PC-9 (cell line): ENCODE measurements at places on chromosomes 2 and 18. TPM values are rescaled to one million over a fixed set of nuclear protein-coding genes. Genes with fewer than 3 reads are reported as not detected.

The NFU1 gene
- total RNA-seq, result 29.3 and 35.1 TPM in 2 replicates

The KRTCAP3 gene
- total RNA-seq, result 62.9 and 91.7 TPM in 2 replicates

The KIAA2012 gene
- total RNA-seq, result not detected in 2 replicates

The KLHL30 gene
- 0.80 and 1.2 TPM in 2 replicates for total RNA-seq

The TGFA gene
- total RNA-seq, result 27.7 and 36.4 TPM in 2 replicates

The MPP4 gene
- not detected in 2 replicates for total RNA-seq

The ANKRD30BL gene
- not detected in 2 replicates for total RNA-seq

The CRYGB gene
- total RNA-seq, result not detected in 2 replicates

The BCL11A gene
- not detected in 2 replicates for total RNA-seq

The HOXD13 gene
- total RNA-seq, result not detected in 2 replicates

The SCYGR4 gene
- not detected in 2 replicates for total RNA-seq

The RNMT gene
- total RNA-seq, result 32.0 and 48.8 TPM in 2 replicates

The DPP10 gene
- not detected in 2 replicates for total RNA-seq

The SIX2 gene
- 10.2 and 11.9 TPM in 2 replicates for total RNA-seq

The FIGN gene
- 3.1 and 7.4 TPM in 2 replicates for total RNA-seq

The POTEC gene
- total RNA-seq, result not detected in 2 replicates

The CIDEA gene
- total RNA-seq, result not detected in 2 replicates

The ADAM23 gene
- 8.9 and 12.0 TPM in 2 replicates for total RNA-seq

The CD8B2 gene
- total RNA-seq, result not detected in 2 replicates

The GCKR gene
- 3.4 and 4.0 TPM in 2 replicates for total RNA-seq

The DSG4 gene
- total RNA-seq, result not detected in 2 replicates

The CCDC85A gene
- total RNA-seq, result 0.10 TPM in 1 of 2 replicates, not detected in the other

The PLEKHA3 gene
- total RNA-seq, result 35.7 and 50.3 TPM in 2 replicates

The ITGA4 gene
- 0.15 and 0.35 TPM in 2 replicates for total RNA-seq

The MFSD2B gene
- 0.78 and 1.1 TPM in 2 replicates for total RNA-seq

The SP5 gene
- total RNA-seq, result 1.9 and 7.3 TPM in 2 replicates

The ZBTB7C gene
- total RNA-seq, result not detected in 2 replicates

The CXCR1 gene
- not detected in 2 replicates for total RNA-seq

The STPG4 gene
- 6.5 and 8.7 TPM in 2 replicates for total RNA-seq

The SRBD1 gene
- 17.8 and 20.9 TPM in 2 replicates for total RNA-seq

The ARHGEF4 gene
- total RNA-seq, result 16.1 and 20.0 TPM in 2 replicates

The MAPRE2 gene
- 9.1 and 10.9 TPM in 2 replicates for total RNA-seq

The ASB18 gene
- 0.46 TPM in 1 of 2 replicates, not detected in the other for total RNA-seq

The OSGEPL1 gene
- total RNA-seq, result 4.6 and 5.7 TPM in 2 replicates

The CHRNG gene
- total RNA-seq, result not detected in 2 replicates

The AOX1 gene
- 4.1 and 5.1 TPM in 2 replicates for total RNA-seq

The SLC30A3 gene
- 1.5 and 2.3 TPM in 2 replicates for total RNA-seq

The TLX2 gene
- total RNA-seq, result 3.1 and 3.8 TPM in 2 replicates

The MTHFD2 gene
- 192 and 197 TPM in 2 replicates for total RNA-seq

The EMILIN1 gene
- total RNA-seq, result 0.83 and 1.6 TPM in 2 replicates

The SMAD2 gene
- 90.9 and 97.0 TPM in 2 replicates for total RNA-seq

The MC4R gene
- not detected in 2 replicates for total RNA-seq

The REG3A gene
- total RNA-seq, result not detected in 2 replicates

The DHX57 gene
- 20.8 and 28.1 TPM in 2 replicates for total RNA-seq

The CCL20 gene
- not detected in 2 replicates for total RNA-seq

The STARD6 gene
- not detected in 2 replicates for total RNA-seq
